ENCODE measurements at places on chromosomes 12 and 14.

- DNase-seq: no peak
These were observed 45.2 kb upstream of the KCNJ8 start for GRCh38 chr12:21819678-21820077.

GRCh38 chr12:3313066-3313465, 177.9 kb upstream of the PRMT8 start:
- no peak for DNase-seq

- DNase-seq: no peak
These were observed 168.7 kb upstream of the TMCC3 start for GRCh38 chr12:94819011-94819410.

- no peak for DNase-seq
These were observed 4.0 kb upstream of the NAA25 start for GRCh38 chr12:112112409-112113133.

- DNase-seq: no peak
These were observed 27.1 kb downstream of the CLIP1 start for GRCh38 chr12:122395319-122395718.

DNA sequence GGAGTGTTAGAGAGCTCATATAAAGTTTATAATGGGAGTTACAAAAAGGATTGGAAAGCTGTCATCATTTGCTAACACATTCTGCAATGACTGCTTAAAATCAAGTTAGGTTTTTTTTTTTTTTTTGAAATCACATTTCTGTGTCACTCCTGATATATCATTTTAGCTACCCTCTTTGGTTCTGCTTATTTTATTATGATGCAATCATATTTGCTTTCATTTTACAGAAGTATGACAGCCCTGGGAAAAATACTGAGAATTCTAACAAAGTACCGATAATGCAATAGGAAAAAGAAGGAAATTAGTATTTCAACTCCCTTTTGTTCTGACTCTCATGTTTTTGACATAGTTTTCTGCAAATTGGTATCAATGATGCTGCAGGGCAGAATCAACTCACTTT, 71.6 kb upstream of the MDGA2 start:
- no peak for DNase-seq

DNA sequence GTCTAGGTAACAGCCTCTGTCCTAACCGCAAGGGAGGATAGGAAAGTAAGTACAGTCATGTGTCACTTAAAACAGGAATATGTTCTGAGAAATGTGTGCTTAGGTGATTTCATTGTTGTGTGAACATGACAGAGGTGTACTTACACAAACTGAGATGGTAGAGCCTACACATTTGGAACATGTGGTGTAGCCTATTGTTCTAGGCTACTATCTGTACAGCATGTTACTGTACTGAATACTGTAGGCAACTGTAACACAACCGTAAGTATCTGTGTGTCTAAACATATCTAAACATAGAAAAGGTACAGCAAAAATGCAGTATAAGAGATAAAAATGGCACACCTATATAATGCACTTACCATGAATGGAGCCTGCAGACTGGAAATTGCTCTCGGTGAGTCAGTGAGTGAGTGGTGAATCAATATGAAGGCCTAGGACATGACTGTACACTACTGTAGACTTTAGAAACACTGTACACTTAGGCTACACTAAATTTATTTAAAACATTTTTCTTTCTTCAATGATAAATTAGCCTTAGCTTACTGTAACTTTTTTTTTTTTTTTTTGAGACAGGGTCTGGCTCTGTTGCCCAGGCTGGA, 13.2 kb upstream of the MDM2 start:
- no peak for DNase-seq

- no peak for DNase-seq
These were observed 175.2 kb downstream of the PAWR start for GRCh38 chr12:79515530-79515935.

DNA sequence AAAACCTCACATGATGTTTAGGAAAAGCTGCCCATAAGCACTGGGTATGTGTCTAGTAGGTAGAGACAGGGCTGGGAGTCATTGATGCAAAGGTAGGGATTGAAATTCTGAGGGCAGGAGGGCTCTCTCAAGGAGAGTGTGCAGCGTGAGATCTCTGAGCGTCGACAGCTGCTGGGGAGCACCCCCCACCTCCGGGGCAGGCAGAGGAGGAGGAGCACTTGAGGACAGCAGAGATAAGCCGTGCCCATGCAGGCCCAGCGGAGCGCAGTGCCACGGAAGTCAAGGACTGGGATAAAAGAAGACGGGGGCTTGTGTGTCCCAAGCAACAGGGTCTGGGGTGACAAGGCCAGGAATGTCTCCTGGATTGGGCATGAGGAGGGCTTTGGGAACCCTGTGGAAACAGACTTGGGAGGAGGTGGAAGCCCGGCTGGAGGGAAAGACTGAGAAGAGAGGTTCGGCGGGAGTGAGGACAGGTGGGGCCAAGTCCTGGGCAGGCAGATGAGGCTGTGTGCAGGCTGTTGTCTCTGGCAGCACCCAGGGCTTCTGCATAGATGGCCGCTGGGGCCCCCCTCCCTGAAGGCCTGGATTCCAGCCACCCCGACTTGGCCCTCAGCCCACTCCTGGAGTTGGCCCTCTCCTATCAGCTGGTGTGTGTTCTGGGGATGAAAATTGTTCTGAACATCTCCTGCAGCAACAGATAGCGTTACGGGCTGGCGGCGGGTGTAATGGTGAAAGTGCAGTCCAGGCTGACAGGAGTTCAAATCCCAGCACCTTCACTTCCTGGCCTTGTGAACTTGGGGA, 1.9 kb downstream of the CACNA2D4 start:
- DNase-seq: no peak

All from activated CD4-positive, alpha-beta T cell treated with anti-CD3 and anti-CD28 coated beads, Interleukin-2, Interleukin-4, amounts not matched to agents 100 ng/mL and 50 ng/mL, durations not matched to agents 16 hours and 8 hours (primary cell).